ENCODE measurements at places on chromosomes 6 and 20. TPM values are rescaled to one million over a fixed set of nuclear protein-coding genes. Genes with fewer than 3 reads are reported as not detected.

Gene TOX2
- total RNA-seq, result 1.7 TPM

DNA sequence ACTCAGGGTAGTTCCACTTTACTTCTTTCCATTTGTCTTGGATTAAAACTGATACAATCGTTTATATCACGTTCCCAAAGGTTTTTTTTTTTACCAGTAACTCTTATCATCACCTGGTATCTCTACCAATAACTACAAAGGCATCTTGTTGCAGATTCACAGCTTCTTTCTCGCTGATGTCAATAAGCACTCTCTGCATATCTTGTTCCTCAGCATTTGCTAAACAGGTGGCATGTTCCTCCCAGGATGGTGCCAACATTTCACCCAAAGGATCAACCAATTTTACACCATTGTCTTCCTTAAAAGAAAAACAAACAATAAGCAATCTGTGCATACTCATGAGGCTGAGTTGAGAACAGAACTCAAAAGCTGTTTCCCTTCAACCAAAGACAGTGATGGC is 4.6 kb downstream of the PGM3 start:
- H3K27me3 ChIP-seq, result no peaks in the 10 kb centered on the region
- peaks cover 7% of the 10 kb centered on the region for H3K4me1 ChIP-seq
- no peak for DNase-seq
- H3K27ac ChIP-seq, result no peak overlapping the region

DNA sequence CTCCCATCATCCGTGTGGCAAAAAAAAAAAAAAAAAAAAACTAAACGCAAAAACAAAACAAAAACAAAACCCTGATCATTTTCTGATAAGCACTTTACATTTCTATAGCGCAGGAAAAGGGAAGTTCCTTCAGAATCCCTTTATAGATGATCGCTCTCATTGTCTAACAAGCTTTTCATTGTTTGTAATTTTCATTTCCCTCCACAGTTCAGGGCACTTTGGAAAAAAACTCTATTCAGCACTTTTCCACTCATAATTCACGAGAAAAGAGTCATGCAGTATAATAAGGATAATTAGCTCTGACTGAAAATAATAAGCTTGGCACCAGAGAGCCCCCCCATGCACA is 89.4 kb upstream of the ATXN1 start:
- H3K36me3 ChIP-seq, result no peaks in the 10 kb centered on the region
- no peaks in the 10 kb centered on the region for H3K4me1 ChIP-seq
- DNase-seq, result no peak
- H3K27ac ChIP-seq, result no peak overlapping the region
- no peaks in the 10 kb centered on the region for H3K27me3 ChIP-seq
- H3K4me3 ChIP-seq, result no peak overlapping the region

DNA sequence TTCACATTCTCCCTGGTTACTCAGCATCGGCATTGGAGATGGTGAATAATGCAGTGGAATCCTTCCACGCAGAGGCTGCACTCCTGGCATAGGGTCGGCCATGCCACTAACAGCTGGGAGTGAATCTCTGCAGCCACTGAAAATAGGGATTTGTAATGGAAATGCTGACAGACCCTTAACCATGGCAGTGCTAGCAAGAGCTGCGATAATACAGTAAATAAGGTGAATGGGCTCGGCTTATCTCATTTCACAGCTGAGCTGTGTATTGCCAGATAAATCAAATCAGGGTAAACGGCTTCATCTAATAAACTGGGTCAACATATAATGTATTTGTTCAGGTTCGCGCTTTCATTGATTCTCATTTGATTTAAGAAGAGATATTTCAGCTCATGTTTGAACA is 156.8 kb downstream of the SLC35B3 start:
- no peaks in the 10 kb centered on the region for H3K27me3 ChIP-seq
- H3K4me3 ChIP-seq, result no peak overlapping the region
- DNase-seq, result no peak
- no peak overlapping the region for H3K27ac ChIP-seq
- H3K36me3 ChIP-seq, result no peaks in the 10 kb centered on the region

DNA sequence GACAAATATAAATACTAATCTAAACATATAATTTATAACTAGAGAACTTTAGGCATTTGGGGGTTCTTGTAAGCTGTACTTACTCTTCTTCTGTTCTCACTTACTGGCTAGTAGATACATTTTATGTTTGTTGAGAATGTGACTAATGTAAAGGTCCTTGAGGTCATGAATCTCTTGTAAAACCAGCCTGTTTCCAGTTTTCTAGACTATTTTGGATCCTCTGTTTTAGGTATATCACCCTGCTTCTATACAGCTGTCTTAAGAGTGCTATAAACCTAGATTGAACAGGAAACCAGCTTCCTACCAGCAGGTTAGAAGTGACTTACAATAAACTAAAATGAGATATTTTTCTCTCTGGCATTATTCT is 134.2 kb downstream of the PLCB4 start:
- DNase-seq, result no peak
- H3K27ac ChIP-seq, result no peak overlapping the region
- H3K36me3 ChIP-seq, result no peaks in the 10 kb centered on the region
- no peak overlapping the region for H3K4me3 ChIP-seq

Gene SUMO4
- total RNA-seq, result 3.4 TPM

Gene SLC35D3
- 0.95 TPM for total RNA-seq

DNA sequence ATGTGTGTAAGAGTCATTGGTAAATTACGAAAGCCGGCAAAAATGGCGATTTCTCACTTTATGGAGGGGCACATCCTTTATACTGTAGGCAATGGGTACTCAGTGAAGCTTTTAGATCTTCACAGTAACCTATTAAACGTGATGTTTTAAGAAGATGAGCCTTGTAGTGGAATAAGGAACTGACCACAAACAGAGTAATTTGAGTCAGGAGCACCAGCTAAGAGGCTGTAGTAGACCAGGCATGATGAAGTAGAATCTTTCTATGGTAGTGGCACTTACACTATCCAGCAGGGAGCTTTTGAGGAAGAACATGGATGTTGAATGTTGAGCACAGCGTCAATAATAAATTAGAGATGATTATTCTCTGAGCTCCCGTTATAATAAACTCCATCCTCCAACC is 65.9 kb downstream of the HIVEP2 start:
- no peak overlapping the region for H3K27ac ChIP-seq
- DNase-seq, result no peak
- no peaks in the 10 kb centered on the region for H3K27me3 ChIP-seq
- H3K4me3 ChIP-seq, result no peak overlapping the region

DNA sequence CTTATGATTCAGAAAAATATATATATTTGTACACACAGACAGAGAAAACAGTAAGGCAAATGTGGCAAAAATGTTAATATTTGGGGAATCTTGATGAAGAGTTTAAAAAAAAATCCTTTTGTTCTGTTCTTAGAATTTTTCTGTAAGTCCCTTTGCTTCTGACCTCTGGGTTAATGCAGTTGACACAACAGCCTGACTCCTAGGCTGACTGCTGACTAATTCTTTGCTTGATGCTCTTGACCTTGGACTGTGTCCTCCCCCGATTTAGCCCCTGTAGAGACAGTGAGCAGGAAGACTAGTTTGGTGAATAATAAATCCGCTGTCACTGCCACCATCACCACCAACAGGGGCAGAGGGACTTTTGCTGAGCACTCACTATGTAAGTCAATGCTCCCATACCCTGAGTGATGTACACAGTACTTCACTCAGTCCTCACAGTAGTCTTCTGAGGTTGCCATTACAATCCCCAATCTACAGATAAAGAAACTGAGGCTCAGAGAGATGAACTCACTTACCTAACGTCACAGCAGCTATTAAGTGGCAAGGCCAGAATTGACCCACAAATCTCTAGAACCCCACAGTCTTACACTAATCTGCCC is 71.7 kb downstream of the SNX5 start:
- H3K4me3 ChIP-seq, result no peak overlapping the region
- H3K27me3 ChIP-seq, result no peaks in the 10 kb centered on the region
- H3K4me1 ChIP-seq, result peaks cover 30% of the 10 kb centered on the region
- peak overlapping the region; percentile 78 for H3K27ac ChIP-seq
- H3K36me3 ChIP-seq, result no peaks in the 10 kb centered on the region

GRCh38 chr20:916125-916799 is at the start of gene ANGPT4:
ANGPT4 (minus strand) TSS chr20:916334; CDS start chr20:916214, 120 bp downstream.
- DNase-seq, result no peak
- H3K27me3 ChIP-seq, result peaks cover 22% of the 10 kb centered on the region
- H3K36me3 ChIP-seq, result no peaks in the 10 kb centered on the region
- no peaks in the 10 kb centered on the region for H3K4me1 ChIP-seq
- H3K4me3 ChIP-seq, result no peak within 1 kb of the TSS
- no peak within 1 kb of the TSS for H3K27ac ChIP-seq

GRCh38 chr6:32867022-32867477 is 13.1 kb downstream of the PSMB9 start:
- no peaks in the 10 kb centered on the region for H3K4me1 ChIP-seq
- H3K27ac ChIP-seq, result no peak overlapping the region
- no peak for DNase-seq
- no peaks in the 10 kb centered on the region for H3K27me3 ChIP-seq
- no peaks in the 10 kb centered on the region for H3K36me3 ChIP-seq

GRCh38 chr6:102732898-102733297 is 1339.4 kb downstream of the GRIK2 start:
- H3K4me3 ChIP-seq, result no peak overlapping the region
- H3K27ac ChIP-seq, result no peak overlapping the region

- no peak overlapping the region for H3K4me3 ChIP-seq
- H3K4me1 ChIP-seq, result no peaks in the 10 kb centered on the region
- no peak overlapping the region for H3K27ac ChIP-seq
- no peaks in the 10 kb centered on the region for H3K27me3 ChIP-seq
- H3K36me3 ChIP-seq, result no peaks in the 10 kb centered on the region
- DNase-seq, result no peak
Observed at GRCh38 chr6:15457121-15457650, 205.6 kb downstream of the DTNBP1 start.

Gene VNN1
- total RNA-seq, result not detected

DNA sequence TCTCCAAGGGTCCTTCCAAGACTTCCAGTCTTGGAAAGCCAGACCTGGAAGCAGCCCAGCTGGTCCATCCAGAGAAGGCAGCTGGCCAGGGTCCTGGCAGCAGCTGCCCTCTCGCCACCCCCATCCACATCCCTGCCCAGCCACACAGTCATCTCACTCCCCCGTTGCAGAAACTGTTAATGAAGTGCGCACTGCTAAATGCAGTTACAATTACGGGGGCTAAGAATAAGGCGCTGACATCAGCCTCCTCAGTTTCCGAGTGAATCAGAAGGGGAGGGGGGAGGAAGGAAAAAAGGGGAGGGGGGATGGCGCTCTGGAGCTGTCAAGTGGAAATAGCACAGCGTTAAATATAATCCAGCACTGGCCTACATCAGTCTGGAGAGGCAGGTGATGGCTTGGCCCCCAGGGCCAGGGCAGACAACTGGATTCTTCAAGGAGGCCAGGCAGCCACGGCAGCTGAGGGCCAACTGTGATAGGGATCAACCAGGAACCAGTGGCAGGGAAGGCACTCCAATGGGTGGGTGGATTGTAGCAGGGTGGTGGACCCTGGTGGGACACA is 6.9 kb downstream of the RIMS4 start:
- no peak for DNase-seq
- H3K4me1 ChIP-seq, result no peaks in the 10 kb centered on the region
- no peak overlapping the region for H3K4me3 ChIP-seq
- H3K27me3 ChIP-seq, result no peaks in the 10 kb centered on the region

- H3K4me3 ChIP-seq, result no peak overlapping the region
- no peaks in the 10 kb centered on the region for H3K27me3 ChIP-seq
- peaks cover 26% of the 10 kb centered on the region for H3K36me3 ChIP-seq
- no peaks in the 10 kb centered on the region for H3K4me1 ChIP-seq
- no peak for DNase-seq
Observed at GRCh38 chr6:161130967-161131766, 139.6 kb downstream of the MAP3K4 start.

Gene SLC26A8
- not detected for total RNA-seq

DNA sequence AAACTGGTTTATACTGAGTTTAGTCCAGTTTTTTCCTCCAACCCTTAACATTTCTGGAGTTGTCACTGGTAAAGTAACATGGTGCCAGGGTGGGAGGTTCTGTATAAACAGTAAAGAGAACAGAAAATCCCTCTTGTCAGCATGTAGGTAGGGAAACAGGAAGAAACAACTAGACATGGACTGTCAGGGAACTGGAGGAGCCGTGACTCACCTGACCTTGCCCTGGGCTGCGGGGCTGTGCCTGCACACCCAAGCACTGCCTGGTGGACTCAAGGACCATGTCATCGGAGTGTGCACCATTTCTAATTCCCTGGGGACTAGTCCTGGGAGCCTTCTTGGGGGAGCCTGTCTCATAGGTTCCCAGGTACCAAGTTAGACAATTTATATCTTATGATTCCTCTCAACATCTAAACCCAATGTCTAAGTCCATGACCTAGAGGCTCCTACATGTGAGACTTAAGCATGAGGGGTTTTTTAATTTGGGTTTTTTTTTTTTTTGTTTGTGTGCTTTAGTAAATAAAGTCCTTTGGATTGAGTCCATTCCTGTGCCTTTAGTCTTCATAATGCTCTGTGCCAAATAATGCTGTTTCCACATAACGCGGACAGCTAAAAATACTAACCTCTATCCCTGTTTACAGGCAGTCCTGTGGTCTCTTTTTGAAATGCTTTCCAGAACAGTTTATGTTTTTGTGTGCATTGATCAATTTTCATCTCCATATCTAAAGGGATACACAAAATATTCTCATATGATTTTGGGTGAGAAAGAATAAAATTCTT is 136.9 kb upstream of the SUPT3H start:
- H3K27me3 ChIP-seq, result no peaks in the 10 kb centered on the region
- H3K4me1 ChIP-seq, result peaks cover 13% of the 10 kb centered on the region
- no peak for DNase-seq
- no peaks in the 10 kb centered on the region for H3K36me3 ChIP-seq
- H3K27ac ChIP-seq, result no peak overlapping the region
- no peak overlapping the region for H3K4me3 ChIP-seq

GRCh38 chr20:35133735-35134134 is 13.4 kb downstream of the EDEM2 start:
- no peaks in the 10 kb centered on the region for H3K4me1 ChIP-seq
- no peaks in the 10 kb centered on the region for H3K27me3 ChIP-seq
- H3K36me3 ChIP-seq, result peaks cover 43% of the 10 kb centered on the region
- H3K27ac ChIP-seq, result no peak overlapping the region
- no peak overlapping the region for H3K4me3 ChIP-seq

- no peaks in the 10 kb centered on the region for H3K4me1 ChIP-seq
- no peaks in the 10 kb centered on the region for H3K36me3 ChIP-seq
- H3K27ac ChIP-seq, result no peak overlapping the region
Observed at GRCh38 chr6:37889051-37889450, 69.5 kb downstream of the ZFAND3 start.

DNA sequence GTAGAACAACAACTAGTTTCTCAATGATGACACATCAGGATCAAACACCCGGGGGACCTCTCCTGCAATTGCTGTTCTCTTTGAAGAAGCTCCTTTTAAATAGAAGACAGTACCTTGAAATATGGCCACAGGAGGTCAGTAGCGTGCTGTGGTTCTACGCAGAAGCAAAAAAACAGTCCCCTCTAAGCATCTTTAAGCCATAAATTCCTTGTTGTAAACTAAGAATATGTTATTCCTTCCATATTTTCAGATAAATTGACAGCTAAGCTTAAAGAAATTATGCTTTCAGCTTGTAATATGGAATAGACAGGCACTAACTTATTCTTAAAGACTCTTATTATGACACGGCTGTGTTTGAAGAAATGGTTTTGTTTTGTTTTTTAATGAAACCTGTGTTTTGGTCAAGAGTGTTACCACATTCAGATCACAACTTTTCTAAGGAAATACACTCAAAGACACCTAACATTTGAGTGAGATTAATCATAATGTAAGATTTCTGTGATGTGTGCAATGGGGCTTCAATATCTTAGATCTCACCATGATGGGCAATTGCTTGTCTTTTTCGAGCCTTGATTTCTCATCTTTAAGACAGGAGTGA is 49.7 kb upstream of the IL20RA start:
- H3K4me1 ChIP-seq, result no peaks in the 10 kb centered on the region
- H3K27ac ChIP-seq, result no peak overlapping the region
- H3K4me3 ChIP-seq, result no peak overlapping the region
- H3K36me3 ChIP-seq, result no peaks in the 10 kb centered on the region
- no peaks in the 10 kb centered on the region for H3K27me3 ChIP-seq
